GF-D8 (cell line): ENCODE measurements at places on chromosomes 12 and 14.

GRCh38 chr12:104708891-104709290, 249.2 kb downstream of the SLC41A2 start:
- DNase-seq = no peak

GRCh38 chr14:92427096-92427495, 86.5 kb upstream of the RIN3 start:
- no peak for DNase-seq

GRCh38 chr14:64855721-64856528, 23.8 kb downstream of the SPTB start:
- DNase-seq = no peak

DNA sequence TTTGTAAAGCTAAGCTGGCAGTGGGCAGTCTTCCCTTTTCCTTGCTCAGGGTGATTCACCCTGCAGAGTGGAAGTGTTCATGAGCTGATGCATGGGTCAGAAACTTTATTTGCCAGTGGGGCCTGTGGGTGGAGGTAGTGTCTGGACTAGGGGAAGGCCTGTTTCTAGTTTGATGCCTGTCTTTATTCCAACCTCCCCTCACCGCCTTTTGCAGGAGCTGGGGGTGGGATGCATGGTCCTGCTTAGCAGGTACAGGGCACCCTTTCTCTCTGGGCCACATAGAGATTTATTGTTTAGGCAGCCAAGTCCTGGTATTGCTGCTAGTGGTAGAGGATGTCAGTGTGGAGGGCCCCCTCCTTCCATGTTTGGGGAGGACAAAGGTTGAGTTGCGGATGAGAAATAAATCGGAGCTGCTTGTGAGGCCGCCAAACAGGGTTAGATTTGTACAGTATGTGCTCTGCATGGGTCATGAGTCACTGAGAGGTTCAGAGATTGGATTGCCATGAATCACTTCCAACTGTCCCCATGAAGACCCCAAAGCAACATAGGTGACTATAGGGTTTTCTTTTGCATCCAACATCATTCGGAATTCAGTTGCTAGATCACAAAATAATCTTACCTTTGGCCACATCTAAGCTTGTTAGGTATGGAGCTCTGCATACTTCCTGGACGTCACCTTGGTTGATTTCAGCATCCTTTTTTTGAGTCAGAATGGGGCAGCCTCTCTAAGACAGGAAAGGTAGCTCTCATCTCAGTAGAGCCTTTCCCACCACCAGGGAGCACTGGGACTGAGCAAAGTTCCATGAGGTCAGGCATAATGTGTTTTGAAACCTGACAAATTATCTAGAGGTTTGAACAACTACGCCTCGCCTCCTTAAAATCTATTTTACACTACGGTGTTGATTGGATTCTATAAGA, 8.8 kb downstream of the SMOC1 start:
- DNase-seq = no peak

DNA sequence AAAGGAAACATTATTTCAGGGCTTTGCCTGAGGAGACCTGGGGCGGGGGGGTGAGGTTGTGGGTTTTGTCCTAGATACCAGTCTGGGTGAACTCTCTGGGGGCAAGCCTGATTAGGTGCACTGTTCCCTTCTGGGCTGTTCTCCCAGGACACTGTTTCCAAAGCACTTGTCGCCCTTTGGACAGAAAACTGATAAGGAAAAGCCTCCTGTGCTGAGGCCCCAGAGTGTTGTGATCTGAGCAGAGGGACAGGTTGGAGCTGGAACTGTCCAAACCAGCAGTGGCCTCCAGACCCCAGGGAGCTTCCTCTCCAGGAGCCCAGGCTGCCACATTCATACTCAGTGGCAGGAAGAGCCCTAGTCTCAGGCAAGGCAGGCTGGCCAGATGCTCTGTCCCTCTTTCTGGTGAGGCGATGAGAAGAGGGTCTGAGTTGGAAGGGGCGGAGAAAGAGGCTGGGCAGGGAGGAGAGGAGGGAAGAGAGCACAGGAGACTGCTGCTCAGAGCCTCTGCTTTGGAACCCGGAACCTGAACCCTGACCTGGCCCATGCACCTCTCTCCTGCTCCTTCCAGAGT, 1.9 kb downstream of the GALNT16 start:
- no peak for DNase-seq

DNA sequence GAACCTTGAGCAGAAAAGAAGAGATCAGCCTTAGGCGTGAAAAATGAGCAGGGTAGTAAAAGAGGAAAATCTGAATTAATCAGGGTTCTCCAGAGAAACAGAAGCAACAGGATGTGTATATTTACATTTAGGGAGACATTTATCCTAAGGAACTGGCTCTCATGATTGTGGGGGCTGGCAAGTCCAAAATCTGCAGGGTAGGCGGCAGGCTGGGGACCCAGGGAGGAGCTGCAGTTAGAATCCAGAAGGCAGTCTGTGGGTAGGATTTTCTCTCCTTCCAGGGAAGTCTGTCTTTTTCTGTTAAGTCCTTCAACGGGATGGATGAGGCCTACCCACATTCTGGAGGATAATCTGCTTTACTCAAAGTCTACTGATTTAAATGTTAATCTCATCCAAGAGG, 67.4 kb upstream of the OVCH1 start:
- no peak for DNase-seq

- DNase-seq = no peak
These were observed 119.4 kb downstream of the KTN1 start for GRCh38 chr14:55699131-55700057.

- DNase-seq = no peak
These were observed 142.3 kb upstream of the PARP11 start for GRCh38 chr12:4015225-4016091.

DNA sequence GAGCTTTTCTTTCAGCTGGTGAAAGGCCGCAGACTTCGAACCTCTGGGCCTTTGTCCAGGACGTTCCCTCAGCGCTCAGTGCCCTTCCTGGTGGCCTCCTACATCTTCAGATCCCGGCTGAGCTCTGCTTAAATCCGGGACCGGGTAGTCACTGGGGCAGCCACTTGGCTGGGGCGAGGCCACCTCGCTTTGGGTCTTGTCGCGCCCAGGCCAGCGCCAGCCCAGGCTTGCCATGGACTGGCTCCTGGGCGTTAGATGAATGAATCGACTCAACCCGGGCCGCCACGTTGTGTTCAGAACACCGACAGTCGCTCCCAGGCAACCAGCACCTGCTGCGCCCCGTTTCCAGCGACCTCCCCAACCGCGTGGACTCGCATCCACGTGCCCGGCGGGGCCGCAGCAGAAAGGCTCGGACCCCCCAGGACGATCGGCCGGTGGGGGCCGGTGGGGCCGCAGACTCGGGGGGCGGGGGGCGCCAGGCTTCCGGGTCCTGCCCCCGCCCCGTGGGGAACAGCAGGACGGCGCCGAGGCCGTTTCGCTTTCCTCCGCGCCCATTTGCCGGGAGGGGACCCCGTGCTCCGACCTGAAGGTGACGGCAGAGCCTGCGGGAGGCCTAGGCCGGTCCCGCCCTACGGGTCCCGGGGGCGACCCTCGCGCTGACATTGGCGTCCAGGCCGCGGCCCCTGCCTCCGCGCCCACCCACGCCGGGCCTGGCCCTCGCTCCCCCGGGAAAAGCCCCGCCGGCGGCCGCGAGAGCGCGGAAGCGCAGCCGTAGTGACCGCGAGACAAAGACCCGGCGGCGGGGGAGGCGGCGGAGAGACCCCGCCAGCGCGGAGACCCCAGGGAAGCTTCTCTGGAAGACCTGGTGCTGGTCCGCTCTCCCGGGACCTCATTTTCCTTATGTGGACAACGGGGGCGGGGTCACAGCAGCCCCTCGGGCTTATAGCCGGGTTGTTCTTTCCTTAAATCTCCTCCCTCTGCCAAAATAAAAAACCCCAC, 37.3 kb upstream of the RCOR1 start:
- no peak for DNase-seq

DNA sequence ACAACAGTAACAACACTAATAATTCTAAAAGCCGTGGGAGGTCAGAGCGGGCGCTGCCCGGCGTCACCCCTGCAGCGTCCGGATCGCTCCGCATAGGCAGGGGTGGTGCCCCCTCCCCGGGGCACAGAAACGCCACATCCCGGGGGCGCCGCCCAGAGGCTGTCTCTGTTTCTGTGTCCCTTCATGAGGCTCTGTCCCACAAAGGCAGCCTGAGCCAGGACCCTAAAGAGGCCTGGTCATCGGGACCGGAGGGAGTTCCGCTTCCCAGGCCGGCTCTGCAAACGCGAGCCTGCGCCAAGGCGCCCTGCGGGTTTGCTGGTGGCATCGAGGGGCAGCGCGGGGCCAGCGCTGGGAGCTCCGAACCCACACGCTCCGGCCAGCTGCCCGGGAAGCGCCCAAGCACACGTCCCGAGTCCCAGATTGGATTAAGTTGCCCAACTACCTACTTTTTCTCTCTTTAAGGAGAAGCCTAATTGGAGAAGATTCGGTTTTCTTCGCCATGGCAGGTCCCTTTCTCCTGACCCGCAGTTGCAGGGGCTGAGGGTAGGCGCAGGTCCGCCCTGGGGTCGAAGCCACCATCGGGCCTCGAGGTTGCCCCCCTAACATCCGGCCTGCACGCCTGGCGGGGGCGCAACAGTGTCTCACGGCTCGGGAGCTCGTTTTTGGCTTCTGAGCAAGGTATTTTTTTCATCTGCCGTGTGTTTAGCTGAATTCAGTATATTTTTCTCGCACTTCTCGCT, 421.7 kb downstream of the VRK1 start:
- DNase-seq = no peak

DNA sequence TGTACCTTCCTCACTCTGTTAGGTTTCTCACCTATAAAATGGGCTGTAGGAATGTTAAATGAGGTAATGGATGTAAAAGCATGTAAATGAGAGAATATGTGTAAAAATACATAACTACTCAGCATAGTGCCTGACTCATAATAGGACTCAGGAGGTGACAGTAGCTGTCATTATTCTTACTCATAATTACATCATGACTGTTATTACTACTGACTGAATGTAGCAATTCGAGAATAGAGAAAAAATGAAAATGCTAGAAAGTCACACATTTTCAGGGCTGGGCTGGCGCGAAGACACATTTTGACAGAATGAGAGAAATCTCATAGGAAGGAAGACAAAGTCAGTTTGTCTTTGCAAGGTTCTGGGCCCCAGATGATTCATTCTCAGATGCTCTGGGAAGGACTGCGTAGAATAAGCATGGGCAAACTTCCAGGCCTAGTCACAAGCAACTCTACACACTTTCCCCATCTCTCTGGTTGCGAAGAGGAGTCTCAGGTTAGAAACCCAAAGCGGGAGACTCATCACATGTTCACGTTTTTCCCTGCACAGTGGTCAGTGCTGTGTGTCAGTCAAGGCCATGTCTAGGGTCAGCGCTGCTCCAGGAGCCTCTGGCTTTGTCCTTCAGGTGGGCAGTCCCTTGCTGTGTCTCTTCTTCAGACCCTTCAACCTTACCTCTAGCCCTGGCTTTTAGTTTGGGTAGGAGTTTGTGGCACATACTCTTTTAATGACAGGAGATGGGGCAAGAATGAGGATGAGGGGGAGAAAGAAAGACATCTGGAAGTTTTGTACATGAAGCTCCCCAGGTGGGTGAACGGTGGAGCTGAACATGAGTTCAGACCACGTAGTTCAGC, 8.4 kb downstream of the GPRC5A start:
- no peak for DNase-seq

- no peak for DNase-seq
These were observed 193.9 kb upstream of the DDHD1 start for GRCh38 chr14:53346988-53347387.

GRCh38 chr12:131622422-131622955, 88.4 kb upstream of the SFSWAP start:
- no peak for DNase-seq

- DNase-seq = no peak
These were observed 244.4 kb downstream of the GALC start for GRCh38 chr14:87748558-87748957.
